Endothelial cell (in vitro differentiated cells): ENCODE measurements at places on chromosomes 12 and 14. TPM values are rescaled to one million over a fixed set of nuclear protein-coding genes. Genes with fewer than 3 reads are reported as not detected.

DNA sequence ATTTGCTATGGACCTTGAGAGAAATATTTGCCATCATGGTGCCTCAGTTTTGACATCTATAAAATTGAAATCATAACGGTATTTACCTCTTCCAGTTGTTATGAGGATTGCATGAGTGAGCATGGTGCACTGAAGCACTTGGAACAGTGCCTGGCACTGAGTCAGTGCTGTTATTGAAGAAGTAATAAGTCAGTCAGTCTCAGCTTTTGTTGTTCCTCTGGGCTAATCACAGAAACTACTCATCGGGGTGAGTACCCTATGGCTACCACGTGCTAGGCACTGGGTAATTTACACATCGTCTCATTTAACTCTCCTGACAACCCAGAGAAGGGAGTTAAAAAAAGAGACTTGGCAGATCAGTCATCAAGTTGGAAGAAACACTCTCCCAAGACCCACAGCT, 159.5 kb upstream of the NRXN3 start:
- no peak for DNase-seq

DNA sequence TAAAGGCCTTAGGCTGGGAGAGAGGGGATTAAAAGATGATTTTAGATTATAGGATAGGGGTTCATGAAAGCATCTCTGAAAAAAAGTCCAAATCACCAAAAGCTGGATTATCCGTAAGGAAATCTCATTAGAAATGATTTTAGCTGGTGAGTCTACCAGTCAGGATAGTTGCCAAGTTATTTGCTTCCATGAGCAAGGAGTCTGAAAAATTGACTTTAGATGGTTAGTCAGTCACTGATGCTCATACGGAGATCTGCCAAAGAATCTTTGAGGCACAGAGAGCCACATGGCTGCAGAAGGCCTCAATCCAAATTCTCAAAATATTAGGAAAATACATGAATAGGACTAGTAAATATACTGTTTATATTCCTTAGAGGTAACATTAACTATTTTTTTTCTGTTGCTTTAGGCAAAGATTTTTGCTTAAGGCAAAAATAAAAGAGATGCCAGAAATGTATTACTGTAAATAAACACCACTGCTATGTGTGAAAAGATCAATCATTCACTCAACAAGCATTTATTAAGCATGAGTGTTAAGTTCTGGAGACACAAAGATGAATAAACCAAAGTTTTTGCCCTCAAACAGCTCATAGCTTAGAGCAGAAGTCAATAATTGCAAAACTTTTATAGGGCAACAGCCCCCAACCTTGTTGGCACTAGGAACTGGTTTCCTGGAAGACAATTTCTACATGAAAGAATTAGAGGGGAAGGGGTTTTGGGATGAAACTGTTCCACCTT, 105.2 kb downstream of the BBS10 start:
- no peak for DNase-seq

The ITPK1 gene
- 39.2 TPM for total RNA-seq

DNA sequence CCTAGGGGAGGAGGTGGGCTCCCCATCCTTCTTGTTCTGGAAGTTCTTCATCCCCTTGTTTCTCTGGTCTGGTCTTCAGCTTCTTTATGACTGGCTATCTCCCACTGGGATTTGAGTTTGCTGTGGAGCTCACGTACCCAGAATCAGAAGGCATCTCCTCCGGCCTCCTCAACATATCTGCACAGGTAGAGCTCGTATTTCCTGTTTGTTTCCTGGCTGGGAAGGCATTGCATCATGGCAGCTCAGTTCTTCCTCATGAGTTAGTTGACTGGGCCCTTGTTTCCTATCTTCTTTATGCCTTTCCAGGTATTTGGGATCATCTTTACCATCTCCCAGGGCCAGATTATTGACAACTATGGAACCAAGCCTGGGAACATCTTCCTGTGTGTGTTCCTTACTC, 19.8 kb downstream of the ERG28 start:
- no peak for DNase-seq

The OR10AD1 gene
- not detected for total RNA-seq

DNA sequence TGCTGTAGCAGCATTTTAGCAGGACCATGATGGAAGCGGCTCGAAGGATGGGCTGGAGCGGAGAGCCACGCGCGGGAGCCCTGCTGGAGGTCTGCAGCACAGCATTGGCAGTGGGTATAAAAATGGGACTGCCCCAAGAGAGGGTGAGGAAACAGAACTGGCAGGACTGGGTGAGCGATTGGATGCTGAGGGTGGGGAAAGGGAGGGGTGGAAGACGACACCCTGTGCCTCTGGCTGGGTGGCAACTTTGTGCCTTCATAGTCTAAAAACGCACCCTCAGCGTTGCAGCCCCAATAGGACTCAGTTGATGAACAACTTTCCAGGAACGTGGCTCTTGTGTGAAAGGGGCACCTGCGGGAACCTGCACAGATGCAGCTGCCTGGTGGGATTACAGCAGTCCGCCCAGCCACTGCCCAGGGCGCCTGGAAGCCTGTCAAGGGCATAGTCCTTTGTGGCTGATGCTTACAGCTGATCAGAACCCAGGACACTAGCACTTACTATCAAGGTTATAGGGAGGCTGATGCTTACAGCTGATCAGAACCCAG, 73.0 kb downstream of the NINJ2 start:
- no peak for DNase-seq
